ENCODE measurements at places on chromosomes 12 and 14. TPM values are rescaled to one million over a fixed set of nuclear protein-coding genes. Genes with fewer than 3 reads are reported as not detected.

- no peak for ATAC-seq
Observed at GRCh38 chr12:53533471-53533870, 26.2 kb upstream of the NPFF start.

- ATAC-seq, result no peak
Observed at GRCh38 chr12:4813741-4814140, 93.5 kb downstream of the GALNT8 start.

- ATAC-seq, result no peak
Observed at GRCh38 chr14:29236401-29236800, 469.8 kb downstream of the FOXG1 start.

GRCh38 chr14:64137657-64138290 is 156.4 kb downstream of the ESR2 start:
- no peak for ATAC-seq

- no peak for ATAC-seq
Observed at GRCh38 chr14:32121948-32122347, 44.8 kb downstream of the ARHGAP5 start.

The CCDC177 gene
- not detected for total RNA-seq

The SAMD15 gene
- 1.4 TPM for total RNA-seq
